H7 (cell line): ENCODE measurements at places on chromosomes 4 and X. TPM values are rescaled to one million over a fixed set of nuclear protein-coding genes. Genes with fewer than 3 reads are reported as not detected.

ELF2 gene
- total RNA-seq: 29.9 and 45.6 TPM in 2 replicates

GRCh38 chr4:86621435-86621834, 27.3 kb downstream of the PTPN13 start:
- no peak for DNase-seq

DNA sequence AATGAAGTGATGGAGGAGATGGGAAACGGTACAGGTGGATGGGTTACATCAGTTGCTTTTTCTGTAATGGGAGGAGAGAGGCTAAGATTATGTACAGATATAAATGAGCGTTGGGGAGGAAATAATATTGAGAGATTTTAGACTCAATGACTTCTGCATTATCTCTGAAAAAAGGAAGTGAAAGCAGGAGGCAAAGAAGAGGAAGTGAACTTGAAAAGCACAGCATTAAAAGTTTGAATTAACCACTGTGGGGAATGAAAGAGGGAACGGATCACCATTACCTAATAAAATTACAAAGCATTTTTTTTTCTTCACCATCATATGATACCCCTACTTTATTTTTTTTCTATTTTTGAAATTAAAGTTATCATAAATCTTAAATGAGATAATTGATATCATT, 1025.5 kb downstream of the RPA4 start:
- no peak for DNase-seq

DNA sequence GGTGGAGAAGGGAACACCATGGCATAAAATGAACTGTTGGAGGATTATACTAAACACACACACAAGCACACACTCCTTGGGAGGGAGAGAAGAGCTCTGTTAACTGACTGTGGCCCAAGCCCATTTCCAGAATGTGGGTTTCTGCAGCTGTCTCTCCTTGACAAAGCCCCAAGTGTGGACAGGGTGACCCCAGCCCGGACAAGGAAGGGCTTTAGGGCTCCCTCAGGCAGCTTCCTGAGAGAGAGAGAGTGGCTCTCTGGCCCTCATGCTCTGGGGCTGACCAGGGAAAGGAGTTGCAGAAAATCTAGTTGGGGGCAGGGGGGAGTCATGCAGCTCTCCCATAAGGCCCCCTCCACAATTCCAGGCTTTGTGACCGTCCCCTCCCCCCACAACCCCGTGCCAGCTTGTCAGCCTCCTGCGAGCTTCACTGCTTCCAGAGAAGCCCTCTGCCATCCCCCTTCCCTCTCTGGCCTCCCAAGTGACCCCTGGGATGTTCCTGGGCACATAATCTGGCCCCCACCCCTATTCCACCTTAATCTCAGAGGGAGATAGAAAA, 590 bp downstream of the ARHGEF9 start:
- no peak for DNase-seq

DNA sequence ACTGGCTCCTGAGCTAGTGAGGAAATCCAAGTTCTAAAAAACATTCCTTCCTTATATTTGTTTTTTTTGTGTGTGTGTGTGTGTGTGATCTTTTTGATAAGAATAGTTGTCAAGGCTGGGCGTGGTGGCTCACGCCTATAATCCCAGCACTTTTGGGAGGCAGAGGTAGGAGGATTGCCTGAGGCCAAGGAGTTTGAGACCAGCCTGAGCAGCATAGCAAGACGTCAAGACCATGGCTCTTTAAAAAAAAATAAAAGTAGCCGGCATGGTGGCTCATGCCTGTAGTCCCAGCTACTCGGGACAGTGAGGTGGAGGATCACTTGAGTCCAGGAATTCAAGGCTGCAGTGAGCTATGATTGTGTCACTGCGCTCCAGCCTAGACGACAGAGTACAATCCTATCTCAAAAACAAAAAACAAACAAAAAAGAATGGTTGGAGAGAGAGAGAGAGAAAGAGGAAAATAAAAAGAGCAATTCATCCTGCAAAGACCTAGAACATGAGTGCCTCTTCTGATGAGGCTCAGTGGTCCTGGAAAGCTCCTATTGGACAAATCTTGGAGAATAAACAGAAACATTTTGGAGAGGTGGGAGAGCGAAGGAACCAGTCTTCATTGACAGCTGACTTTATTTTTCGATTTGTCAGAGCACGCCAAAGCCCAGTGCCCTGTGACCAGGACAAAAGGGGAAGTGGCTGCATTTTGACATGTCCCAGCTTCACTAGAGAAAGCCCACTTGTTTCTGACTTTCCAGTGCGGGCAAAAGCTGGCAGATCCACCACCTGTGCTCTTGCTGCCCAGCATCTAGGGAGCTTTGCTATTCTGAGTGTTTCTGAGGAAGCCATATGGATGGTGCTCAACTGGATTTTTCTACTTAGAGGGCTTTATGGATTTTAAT, 244.7 kb downstream of the PALLD start:
- DNase-seq: no peak

- DNase-seq: no peak
Observed at GRCh38 chr4:21780148-21780547, 168.4 kb downstream of the KCNIP4 start.

GRCh38 chr4:128630871-128631270, 178.6 kb upstream of the JADE1 start:
- DNase-seq: no peak

GPR50 gene
- total RNA-seq: 0.55 and 1.5 TPM in 2 replicates

GRCh38 chr4:31328932-31329331, 608.8 kb downstream of the PCDH7 start:
- no peak for DNase-seq

DNA sequence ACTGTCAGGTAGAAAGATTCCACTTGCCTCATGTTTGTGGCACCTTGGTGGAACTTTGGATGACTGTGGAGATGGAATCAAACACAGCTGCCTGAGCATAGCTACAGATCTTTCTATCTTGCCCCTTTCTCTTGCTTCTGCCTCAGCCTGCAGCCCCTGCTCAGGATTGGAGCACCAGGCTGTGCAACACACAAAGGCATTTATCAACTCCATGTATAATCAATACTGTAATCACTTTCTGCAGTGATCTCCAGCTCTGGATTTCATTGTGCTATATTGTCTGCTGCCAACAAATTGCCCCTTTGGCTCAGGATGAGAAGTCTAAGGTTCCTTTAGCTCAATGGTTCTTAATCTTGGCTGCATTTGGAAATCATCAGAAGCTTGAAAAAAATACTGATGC, 86.3 kb upstream of the PRPS1 start:
- DNase-seq: no peak

GRCh38 chr4:169407217-169407845, 136.6 kb upstream of the SH3RF1 start:
- no peak for DNase-seq

- no peak for DNase-seq
Observed at GRCh38 chr4:12414181-12414812, 985.6 kb upstream of the HS3ST1 start.

DNA sequence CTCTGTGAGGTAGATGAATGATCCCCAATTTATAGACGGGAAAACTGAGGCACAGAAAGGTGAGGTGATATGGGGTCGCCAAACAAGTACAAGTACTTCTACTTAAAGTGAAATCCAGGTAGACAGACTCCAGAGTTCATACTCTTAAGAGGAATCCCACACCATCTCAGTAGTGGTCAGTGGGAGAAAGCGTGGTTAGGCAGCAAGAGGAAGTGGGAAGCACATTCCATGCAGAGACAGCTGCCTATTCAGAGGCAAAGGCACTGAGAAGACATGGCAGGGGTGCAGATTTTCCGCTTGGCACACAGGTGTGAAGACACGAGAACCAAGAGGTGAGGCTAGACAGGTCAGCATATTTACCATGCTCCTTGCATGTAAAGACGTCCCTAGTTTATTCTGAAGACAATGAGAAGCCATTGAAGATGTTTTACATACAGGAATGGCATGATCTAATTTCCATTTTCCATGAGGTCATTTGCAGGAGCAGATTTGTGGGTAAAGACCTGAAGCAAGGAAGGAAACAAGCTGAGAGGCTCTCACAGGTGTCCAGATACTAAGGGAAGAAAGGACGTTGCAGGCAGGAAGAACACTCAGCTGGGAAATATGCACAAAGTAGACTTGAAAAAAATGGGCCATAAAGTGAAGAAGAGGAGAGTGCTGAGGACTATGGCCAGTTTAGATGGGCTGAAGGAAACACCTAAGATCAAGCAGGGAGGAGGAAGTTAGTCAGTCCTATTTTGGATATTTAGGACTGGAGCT, 17.3 kb upstream of the CLNK start:
- no peak for DNase-seq

CLGN gene
- 5.0 and 6.7 TPM in 2 replicates for total RNA-seq

CENPVL2 gene
- 1.3 and 1.4 TPM in 2 replicates for total RNA-seq

UGT2B17 gene
- not detected in 2 replicates for total RNA-seq

RAB33A gene
- 0.81 TPM in 1 of 2 replicates, not detected in the other for total RNA-seq

GRCh38 chrX:139924069-139924695, 8.7 kb downstream of the ATP11C start:
- DNase-seq: no peak

RHOH gene
- total RNA-seq: 1.4 and 2.1 TPM in 2 replicates

DNA sequence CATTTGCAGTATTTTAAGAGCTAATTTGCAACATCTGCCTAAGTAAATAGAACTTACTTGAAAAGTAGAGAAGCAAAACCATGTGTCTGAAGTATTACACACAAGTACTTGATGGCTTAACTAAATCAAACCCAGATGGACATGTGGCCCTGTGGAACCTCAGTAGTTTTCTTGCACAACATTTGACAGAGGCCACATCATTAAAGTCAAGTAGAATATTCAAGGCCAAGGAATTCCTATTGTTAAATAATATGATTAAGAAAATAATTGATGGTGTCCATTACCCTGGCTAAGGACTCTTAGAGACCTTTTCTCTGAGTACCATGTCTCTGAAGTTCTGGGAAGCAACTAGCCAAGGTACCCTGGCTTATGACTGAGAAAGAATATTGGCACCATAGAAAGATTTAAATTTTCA, 135.4 kb upstream of the OTUD4 start:
- DNase-seq: no peak

ART3 gene
- 0.42 TPM in 1 of 2 replicates, not detected in the other for total RNA-seq
